ENCODE measurements at places on chromosomes 4 and X. TPM values are rescaled to one million over a fixed set of nuclear protein-coding genes. Genes with fewer than 3 reads are reported as not detected.

- H3K27ac ChIP-seq: no peak overlapping the region
- H3K36me3 ChIP-seq: no peaks in the 10 kb centered on the region
- DNase-seq: no peak
- no peaks in the 10 kb centered on the region for H3K4me1 ChIP-seq
- no peak overlapping the region for H3K4me3 ChIP-seq
These were observed 46.1 kb downstream of the PGRMC2 start for GRCh38 chr4:128241425-128241913.

SOWAHD gene
- total RNA-seq: 2.6 TPM

HOPX gene
- not detected for total RNA-seq

ENAM gene
- total RNA-seq: 2.3 TPM

- peaks cover 29% of the 10 kb centered on the region for H3K4me1 ChIP-seq
- H3K27ac ChIP-seq: no peak overlapping the region
- H3K4me3 ChIP-seq: no peak overlapping the region
- no peaks in the 10 kb centered on the region for H3K27me3 ChIP-seq
These were observed 150.8 kb downstream of the PTTG2 start for GRCh38 chr4:38111024-38111423.

- no peaks in the 10 kb centered on the region for H3K27me3 ChIP-seq
- H3K4me3 ChIP-seq: no peak overlapping the region
- no peak for DNase-seq
- no peak overlapping the region for H3K27ac ChIP-seq
- H3K4me1 ChIP-seq: no peaks in the 10 kb centered on the region
These were observed 66.7 kb downstream of the FAM120C start for GRCh38 chrX:54116391-54116790.

GRCh38 chr4:186318481-186318880, 52.5 kb downstream of the F11 start:
- no peaks in the 10 kb centered on the region for H3K27me3 ChIP-seq
- no peaks in the 10 kb centered on the region for H3K4me1 ChIP-seq
- no peak overlapping the region for H3K27ac ChIP-seq

GRCh38 chr4:2651998-2652397, 104.1 kb downstream of the TNIP2 start:
- peaks cover 11% of the 10 kb centered on the region for H3K36me3 ChIP-seq
- H3K27me3 ChIP-seq: no peaks in the 10 kb centered on the region
- DNase-seq: no peak
- H3K4me1 ChIP-seq: no peaks in the 10 kb centered on the region
- no peak overlapping the region for H3K4me3 ChIP-seq

- H3K27me3 ChIP-seq: no peaks in the 10 kb centered on the region
- H3K4me1 ChIP-seq: no peaks in the 10 kb centered on the region
- no peak overlapping the region for H3K27ac ChIP-seq
- H3K4me3 ChIP-seq: no peak overlapping the region
- no peaks in the 10 kb centered on the region for H3K36me3 ChIP-seq
These were observed 27.5 kb upstream of the GYG2 start for GRCh38 chrX:2801223-2801622.

DNA sequence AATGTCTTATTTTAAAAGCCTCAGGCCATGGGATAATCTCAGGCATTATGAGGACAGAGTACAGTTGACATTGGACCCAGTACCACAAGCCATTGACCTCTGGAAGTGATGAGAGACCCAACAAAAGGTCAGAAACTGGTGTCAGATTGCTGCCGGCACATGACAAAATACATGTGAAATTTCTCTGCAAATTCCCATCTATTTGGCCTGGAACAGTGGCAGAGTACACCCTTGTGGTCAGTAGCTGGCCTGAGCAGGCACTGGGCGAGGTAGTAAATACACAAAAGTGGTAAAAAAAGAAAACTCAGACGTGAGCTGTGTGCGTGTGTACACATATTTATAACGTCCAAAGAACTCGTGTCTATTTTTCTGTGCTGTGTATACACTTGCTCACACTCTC, 155.5 kb downstream of the DHX15 start:
- no peak overlapping the region for H3K4me3 ChIP-seq
- H3K36me3 ChIP-seq: no peaks in the 10 kb centered on the region
- DNase-seq: no peak
- H3K27ac ChIP-seq: no peak overlapping the region
